ENCODE measurements at places on chromosomes 6 and 20.
A peak's percentile ranks its signal among the peaks of the same experiment; 100 is the strongest.

- no peak for DNase-seq
- no peak overlapping the region for H3K4me3 ChIP-seq
- peaks cover 19% of the 10 kb centered on the region for H3K4me1 ChIP-seq
- no peaks in the 10 kb centered on the region for H3K27me3 ChIP-seq
- H3K36me3 ChIP-seq = no peaks in the 10 kb centered on the region
These were observed 16.7 kb downstream of the HMGN4 start for GRCh38 chr6:26554697-26555504.

- no peak overlapping the region for H3K27ac ChIP-seq
- no peak overlapping the region for H3K4me3 ChIP-seq
- H3K36me3 ChIP-seq = no peaks in the 10 kb centered on the region
- no peak for DNase-seq
- no peaks in the 10 kb centered on the region for H3K4me1 ChIP-seq
These were observed 43.2 kb downstream of the CDH4 start for GRCh38 chr20:61295249-61295648.

GRCh38 chr20:1874450-1875182 lies 20.6 kb upstream of the SIRPA start:
- no peak for DNase-seq
- peaks cover 1% of the 10 kb centered on the region for H3K27me3 ChIP-seq
- H3K4me3 ChIP-seq = no peak overlapping the region
- no peaks in the 10 kb centered on the region for H3K36me3 ChIP-seq
- H3K27ac ChIP-seq = no peak overlapping the region

GRCh38 chr6:166179704-166180103 lies 12.1 kb upstream of the TBXT start:
- peaks cover 13% of the 10 kb centered on the region for H3K27me3 ChIP-seq
- no peak for DNase-seq
- no peaks in the 10 kb centered on the region for H3K4me1 ChIP-seq
- H3K27ac ChIP-seq = no peak overlapping the region
- no peaks in the 10 kb centered on the region for H3K36me3 ChIP-seq
- no peak overlapping the region for H3K4me3 ChIP-seq

DNA sequence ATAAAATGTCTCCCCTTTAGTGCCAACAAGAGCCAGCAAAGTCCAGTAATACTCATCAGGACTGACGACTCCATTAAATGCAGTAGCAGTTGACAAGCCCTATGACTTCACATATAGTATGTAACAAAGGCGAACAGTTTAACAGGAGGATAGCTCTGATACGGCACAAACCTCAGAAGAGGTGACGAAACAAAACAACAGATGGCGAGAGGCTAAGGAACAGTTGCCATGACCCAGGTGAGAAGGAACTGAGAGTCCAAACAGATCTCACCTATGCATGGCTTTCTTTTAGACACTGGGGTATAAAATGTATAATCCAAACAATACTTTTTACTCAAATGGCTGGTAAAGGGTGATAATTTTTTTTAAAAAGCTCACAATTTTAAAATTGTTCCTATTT lies 37.1 kb downstream of the SYNE1 start:
- DNase-seq = no peak
- H3K27me3 ChIP-seq = no peaks in the 10 kb centered on the region
- no peak overlapping the region for H3K4me3 ChIP-seq
- no peaks in the 10 kb centered on the region for H3K36me3 ChIP-seq
- no peak overlapping the region for H3K27ac ChIP-seq

DNA sequence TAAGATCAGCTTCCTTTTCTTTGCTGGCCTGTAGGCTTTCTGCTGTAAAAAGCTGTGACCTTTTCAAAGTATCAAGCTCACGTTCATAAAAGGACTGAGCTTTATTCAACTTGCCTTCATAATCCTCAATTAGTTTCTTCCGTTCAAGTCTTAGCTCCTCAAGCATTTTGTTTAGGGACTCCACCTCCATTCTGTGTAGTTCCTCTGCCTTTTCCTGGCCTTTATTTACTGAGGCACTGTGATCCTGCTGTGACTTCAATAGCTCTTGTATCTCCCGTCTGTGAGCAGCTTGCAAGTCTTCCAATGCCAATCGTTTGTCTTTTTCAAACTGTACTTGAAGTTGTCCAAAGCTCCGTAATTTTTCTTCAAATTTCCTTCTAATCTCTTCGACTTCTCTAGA lies 54.4 kb downstream of the FAM184A start:
- no peak overlapping the region for H3K4me3 ChIP-seq
- no peaks in the 10 kb centered on the region for H3K27me3 ChIP-seq
- H3K36me3 ChIP-seq = no peaks in the 10 kb centered on the region
- no peak for DNase-seq
- no peaks in the 10 kb centered on the region for H3K4me1 ChIP-seq

DNA sequence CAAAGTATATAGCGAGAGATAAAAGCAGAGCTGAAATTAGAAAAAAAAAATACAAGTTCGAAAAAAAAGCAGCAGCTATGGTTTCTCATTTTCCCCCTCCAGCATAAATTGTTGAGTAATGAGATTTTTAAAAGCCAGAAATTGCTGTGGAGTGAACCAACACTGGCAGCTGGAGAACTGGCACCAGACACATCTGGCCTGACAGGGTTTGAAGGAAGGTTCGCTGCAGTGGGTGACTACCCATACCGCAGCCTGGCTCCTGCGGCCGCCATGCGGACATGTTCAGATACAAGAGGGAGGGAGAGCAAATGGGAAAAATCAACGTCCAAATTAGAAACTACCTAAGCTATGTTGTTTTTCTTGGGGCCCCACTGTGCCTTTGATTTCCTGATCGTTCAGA lies 3.3 kb downstream of the APCDD1L start:
- peaks cover 65% of the 10 kb centered on the region for H3K27me3 ChIP-seq
- H3K36me3 ChIP-seq = no peaks in the 10 kb centered on the region
- H3K4me1 ChIP-seq = no peaks in the 10 kb centered on the region
- no peak for DNase-seq
- H3K4me3 ChIP-seq = no peak overlapping the region

GRCh38 chr20:16490696-16491095 lies 82.6 kb downstream of the KIF16B start:
- H3K36me3 ChIP-seq = no peaks in the 10 kb centered on the region
- H3K4me3 ChIP-seq = no peak overlapping the region
- H3K27ac ChIP-seq = no peak overlapping the region
- H3K27me3 ChIP-seq = no peaks in the 10 kb centered on the region
- H3K4me1 ChIP-seq = peaks cover 15% of the 10 kb centered on the region

DNA sequence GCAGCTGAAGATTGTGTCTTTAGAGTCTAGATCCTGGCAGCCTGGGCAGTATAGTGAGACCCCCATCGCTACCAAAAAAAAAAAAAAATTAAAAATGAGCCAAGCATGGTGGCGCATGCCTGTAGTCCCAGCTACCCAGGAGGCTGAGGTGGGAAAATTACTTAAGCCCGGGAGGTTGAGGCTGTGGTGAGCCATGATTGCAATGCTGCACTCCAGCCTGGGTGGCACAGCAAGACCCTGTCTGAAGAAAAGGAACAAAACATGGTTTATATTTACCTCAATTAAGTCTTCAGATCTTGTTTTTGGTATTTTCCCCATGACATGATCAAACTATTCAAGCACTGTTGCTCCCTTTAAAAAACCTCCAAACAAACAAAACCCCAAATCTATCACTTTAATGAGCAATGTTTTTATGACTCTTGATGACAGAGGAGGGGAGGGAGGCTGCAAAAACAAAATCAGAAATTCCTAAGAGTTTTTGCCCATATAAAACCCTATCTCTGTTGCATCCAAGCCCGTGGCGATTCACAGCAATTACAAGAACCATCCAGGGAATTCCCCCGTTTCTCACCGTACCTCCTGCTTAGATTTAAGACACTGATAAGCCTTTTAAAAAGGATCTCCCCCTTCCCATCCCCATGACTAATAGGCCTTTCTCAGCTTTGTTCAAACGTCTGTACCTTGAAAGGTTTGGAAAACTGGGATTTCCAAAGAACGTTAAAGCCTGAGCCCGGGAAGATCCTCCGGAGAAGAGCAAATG lies 259.9 kb downstream of the BMP7 start:
- H3K36me3 ChIP-seq = no peaks in the 10 kb centered on the region
- no peak overlapping the region for H3K27ac ChIP-seq
- H3K4me1 ChIP-seq = no peaks in the 10 kb centered on the region
- peaks cover 3% of the 10 kb centered on the region for H3K27me3 ChIP-seq
- no peak overlapping the region for H3K4me3 ChIP-seq

GRCh38 chr20:24097506-24098245 lies 109.1 kb upstream of the GGTLC1 start:
- no peak for DNase-seq
- no peaks in the 10 kb centered on the region for H3K4me1 ChIP-seq
- no peaks in the 10 kb centered on the region for H3K36me3 ChIP-seq
- H3K4me3 ChIP-seq = no peak overlapping the region
- H3K27ac ChIP-seq = no peak overlapping the region

GRCh38 chr20:21516180-21516567 lies 2.3 kb upstream of the NKX2-2 start:
- peaks cover 27% of the 10 kb centered on the region for H3K4me1 ChIP-seq
- H3K27ac ChIP-seq = no peak overlapping the region
- H3K27me3 ChIP-seq = peaks cover 46% of the 10 kb centered on the region
- H3K4me3 ChIP-seq = no peak overlapping the region
- no peak for DNase-seq

DNA sequence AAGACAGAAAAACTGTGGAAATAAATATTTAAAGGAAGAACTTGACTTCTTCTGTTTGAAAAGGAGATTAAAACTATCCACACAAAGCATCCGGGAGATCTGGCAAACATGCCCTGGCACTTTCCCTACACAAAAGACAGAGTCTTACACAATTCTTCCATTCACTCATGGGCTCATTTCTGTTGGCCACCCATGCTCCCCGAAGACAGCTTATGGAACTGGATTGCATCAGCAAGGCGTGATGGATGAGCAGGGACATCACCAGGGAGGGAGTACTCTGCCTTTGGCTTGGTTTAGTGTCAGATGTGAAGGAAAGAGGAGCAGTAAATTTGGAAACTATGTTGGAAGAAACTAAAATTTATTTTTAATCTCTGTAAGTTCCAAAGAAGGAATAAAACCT lies 379.3 kb downstream of the CD109 start:
- H3K4me1 ChIP-seq = no peaks in the 10 kb centered on the region
- H3K36me3 ChIP-seq = no peaks in the 10 kb centered on the region
- H3K27me3 ChIP-seq = peaks cover 4% of the 10 kb centered on the region
- DNase-seq = no peak
- H3K27ac ChIP-seq = no peak overlapping the region

- H3K36me3 ChIP-seq = no peaks in the 10 kb centered on the region
- no peaks in the 10 kb centered on the region for H3K4me1 ChIP-seq
- no peak overlapping the region for H3K27ac ChIP-seq
- no peak overlapping the region for H3K4me3 ChIP-seq
These were observed 342.0 kb upstream of the CHD6 start for GRCh38 chr20:41960166-41960565.

GRCh38 chr20:53547664-53548239 lies 45.9 kb downstream of the ZNF217 start:
- H3K27me3 ChIP-seq = no peaks in the 10 kb centered on the region
- DNase-seq = peak; percentile 68
- H3K4me3 ChIP-seq = no peak overlapping the region
- no peaks in the 10 kb centered on the region for H3K36me3 ChIP-seq
- H3K4me1 ChIP-seq = no peaks in the 10 kb centered on the region

GRCh38 chr20:33914919-33915318 lies 78.8 kb upstream of the RALY start:
- H3K4me3 ChIP-seq = no peak overlapping the region
- no peak overlapping the region for H3K27ac ChIP-seq
- H3K27me3 ChIP-seq = no peaks in the 10 kb centered on the region
- no peaks in the 10 kb centered on the region for H3K36me3 ChIP-seq
- no peaks in the 10 kb centered on the region for H3K4me1 ChIP-seq
- peak; percentile 13 for DNase-seq

DNA sequence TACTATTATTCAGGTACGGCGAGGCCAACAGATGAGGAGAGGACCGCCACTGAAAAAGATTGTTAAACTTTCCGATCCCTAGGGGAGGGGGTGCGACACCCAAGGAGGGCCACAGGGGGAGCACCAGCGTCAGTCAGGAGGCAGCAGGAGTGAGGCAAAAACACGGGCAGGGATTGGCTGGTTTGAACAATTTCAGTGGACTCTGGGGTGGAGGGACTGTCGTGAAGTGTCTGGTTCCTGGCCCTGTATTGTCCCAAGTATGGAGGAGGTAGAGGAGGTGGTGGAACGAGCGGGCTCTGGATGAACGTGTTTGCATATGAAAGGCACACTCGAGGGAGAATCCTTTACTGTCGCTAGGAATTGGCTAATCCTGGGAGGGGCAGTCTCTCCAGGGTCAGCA lies 32.5 kb upstream of the MCUR1 start:
- no peaks in the 10 kb centered on the region for H3K36me3 ChIP-seq
- H3K27me3 ChIP-seq = no peaks in the 10 kb centered on the region
- H3K27ac ChIP-seq = no peak overlapping the region

- H3K4me3 ChIP-seq = no peak overlapping the region
- no peaks in the 10 kb centered on the region for H3K36me3 ChIP-seq
- H3K27ac ChIP-seq = no peak overlapping the region
- H3K4me1 ChIP-seq = no peaks in the 10 kb centered on the region
- no peak for DNase-seq
These were observed 12.8 kb upstream of the PLEKHG1 start for GRCh38 chr6:150586850-150587359.

DNA sequence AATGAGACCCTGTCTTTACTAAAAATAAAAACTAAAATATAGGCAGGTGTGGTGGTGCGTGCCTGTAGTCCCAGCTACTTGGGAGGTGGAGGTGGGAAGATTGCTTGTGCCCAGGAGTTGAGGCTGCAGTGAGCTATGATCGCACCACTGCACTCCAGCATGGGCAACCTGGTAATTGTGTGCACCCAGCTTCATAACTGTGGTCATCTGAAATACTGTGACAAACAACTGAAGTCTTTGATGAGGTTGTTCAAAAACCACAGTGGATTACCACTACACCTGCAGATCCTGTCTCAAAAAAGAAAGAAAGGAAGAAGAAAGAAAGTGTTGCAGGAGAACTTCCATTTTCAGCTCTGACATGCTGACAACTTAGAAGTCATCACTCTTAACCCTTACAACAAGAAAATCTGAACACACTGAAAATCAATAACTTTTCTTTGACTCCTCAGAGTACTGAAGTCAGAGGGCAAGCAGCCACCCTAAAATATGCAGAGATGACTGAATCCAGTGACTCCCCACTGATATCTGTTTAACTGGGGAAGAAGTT lies 13.8 kb upstream of the ZBP1 start:
- H3K27ac ChIP-seq = no peak overlapping the region
- no peak overlapping the region for H3K4me3 ChIP-seq
- no peak for DNase-seq

- no peaks in the 10 kb centered on the region for H3K27me3 ChIP-seq
- H3K27ac ChIP-seq = no peak overlapping the region
- no peak for DNase-seq
- no peaks in the 10 kb centered on the region for H3K36me3 ChIP-seq
- no peak overlapping the region for H3K4me3 ChIP-seq
These were observed 149.7 kb upstream of the ENPP5 start for GRCh38 chr6:46320505-46320904.
